Activated naive CD8-positive, alpha-beta T cell treated with anti-CD3 and anti-CD28 coated beads, Interleukin-2, amount 50 U/mL, for 24 hours (primary cell): ENCODE measurements at places on chromosomes 6 and 20.

DNA sequence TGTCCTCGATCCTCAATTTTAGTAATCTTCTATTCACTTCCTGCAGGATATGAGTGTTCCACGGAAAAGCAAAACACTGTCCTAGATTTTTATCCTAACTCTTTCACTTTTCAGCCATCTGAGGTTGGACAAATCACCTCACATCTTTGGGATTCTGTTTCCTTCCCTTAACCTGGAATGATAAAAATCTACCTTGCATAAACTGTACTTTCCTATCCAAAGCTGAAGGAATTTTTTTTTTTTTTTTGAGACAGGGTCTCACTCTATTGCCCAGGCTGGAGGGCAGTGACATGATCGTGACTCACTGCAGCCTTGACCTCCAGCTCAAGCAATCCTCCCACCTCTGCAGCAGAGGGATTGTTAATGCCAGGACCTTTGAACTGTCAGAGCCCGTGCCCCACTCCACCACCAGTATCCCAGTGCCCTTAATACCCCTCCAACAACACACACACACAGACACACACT, 20.5 kb downstream of the CAPN11 start:
- no peak for DNase-seq

- DNase-seq, result no peak
Observed at GRCh38 chr6:36662827-36663256, 15.7 kb upstream of the CDKN1A start.

- DNase-seq, result no peak
Observed at GRCh38 chr20:53079828-53080686, 107.9 kb downstream of the TSHZ2 start.

GRCh38 chr6:145569140-145569539, 166.2 kb downstream of the EPM2A start:
- no peak for DNase-seq

- DNase-seq, result no peak
Observed at GRCh38 chr20:7490288-7490687, 450.0 kb downstream of the HAO1 start.

- DNase-seq, result no peak
Observed at GRCh38 chr6:52515219-52515960, 61.5 kb downstream of the TRAM2 start.

DNA sequence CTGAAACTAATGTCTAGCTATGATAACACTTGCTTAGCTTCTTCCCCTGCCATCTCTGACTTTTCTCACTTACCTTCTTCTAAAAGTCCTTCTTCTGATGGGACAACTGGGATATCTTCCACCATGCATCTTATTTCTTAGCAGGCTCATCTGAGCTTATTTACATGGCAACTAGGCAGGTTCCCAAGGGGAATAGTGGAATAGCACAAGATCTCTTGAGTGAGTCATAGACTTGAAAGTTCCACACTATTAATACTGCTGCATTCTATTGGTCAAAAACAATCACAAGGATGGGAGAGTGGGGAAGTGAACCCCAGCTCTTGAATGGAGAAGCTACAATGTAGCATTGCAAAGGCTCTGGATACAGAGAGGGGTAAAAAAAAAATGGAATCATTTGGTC, 142.1 kb downstream of the HAO1 start:
- no peak for DNase-seq

GRCh38 chr6:42316981-42317380, 99.3 kb upstream of the MRPS10 start:
- no peak for DNase-seq

DNA sequence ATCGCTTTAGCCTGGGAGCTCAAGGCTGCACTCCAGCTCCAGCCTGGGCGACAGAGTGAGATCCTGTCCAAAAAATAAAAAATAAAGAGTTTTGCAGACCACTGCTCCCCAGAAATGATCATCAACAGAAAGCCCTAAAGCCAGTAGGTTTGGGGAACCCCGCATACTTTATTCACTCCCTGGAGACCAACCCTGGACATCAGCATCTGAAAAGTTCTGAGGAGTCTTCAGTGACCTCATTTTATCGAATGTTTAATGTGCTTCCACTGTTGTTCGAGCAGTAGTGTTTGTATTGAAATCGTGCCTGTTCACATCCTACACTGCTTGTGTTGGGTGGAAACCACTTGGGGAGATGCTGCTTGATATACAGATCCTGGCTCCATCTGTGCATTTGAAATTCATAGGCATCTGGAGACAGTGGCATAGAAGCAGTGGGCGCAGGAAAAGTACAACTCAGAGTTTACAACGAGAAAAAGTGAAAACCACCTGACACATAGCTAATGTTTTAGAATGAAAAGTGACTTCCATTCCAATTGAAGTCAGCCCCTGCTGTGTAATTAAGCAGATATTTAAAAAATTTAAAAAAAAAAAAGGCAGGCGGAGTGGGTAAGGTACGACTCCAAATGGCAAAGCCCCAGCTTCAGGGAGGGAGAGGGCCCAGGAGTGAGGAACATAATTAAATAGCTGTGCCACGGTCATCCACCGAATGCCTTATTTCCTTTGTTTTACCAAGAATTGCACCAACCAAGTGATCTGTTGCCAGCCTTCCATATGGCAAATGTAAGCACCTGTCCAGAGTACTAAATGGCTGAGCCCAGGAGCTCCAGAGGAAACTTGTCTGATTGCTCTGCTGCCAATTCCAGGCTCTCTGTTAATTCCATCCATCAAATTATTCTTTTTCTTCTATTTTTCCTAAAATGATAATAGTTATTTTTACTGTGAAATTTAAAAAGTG, 100.4 kb upstream of the NAA20 start:
- DNase-seq, result no peak

DNA sequence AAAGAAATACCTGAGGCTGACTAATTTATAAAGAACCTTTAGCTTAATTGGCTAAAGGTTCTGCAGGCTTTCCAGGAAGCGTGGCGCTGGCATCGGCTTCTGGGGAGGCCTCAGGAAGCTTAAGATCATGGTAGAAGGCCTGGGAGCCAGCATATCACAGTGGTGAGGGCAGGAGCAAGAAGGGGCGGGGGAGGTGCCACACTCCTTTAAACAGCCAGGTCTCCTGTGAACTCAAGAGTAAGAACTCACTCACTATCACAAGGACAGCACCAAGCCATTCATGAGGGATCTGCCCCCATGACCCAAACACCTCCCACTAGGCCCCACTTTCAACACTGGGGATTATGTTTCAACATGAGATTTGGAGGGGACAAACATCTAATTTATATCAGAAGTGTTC, 34.4 kb upstream of the SLC4A11 start:
- no peak for DNase-seq

GRCh38 chr6:31686483-31686882, 5.6 kb upstream of the LY6G5C start:
- DNase-seq, result no peak

DNA sequence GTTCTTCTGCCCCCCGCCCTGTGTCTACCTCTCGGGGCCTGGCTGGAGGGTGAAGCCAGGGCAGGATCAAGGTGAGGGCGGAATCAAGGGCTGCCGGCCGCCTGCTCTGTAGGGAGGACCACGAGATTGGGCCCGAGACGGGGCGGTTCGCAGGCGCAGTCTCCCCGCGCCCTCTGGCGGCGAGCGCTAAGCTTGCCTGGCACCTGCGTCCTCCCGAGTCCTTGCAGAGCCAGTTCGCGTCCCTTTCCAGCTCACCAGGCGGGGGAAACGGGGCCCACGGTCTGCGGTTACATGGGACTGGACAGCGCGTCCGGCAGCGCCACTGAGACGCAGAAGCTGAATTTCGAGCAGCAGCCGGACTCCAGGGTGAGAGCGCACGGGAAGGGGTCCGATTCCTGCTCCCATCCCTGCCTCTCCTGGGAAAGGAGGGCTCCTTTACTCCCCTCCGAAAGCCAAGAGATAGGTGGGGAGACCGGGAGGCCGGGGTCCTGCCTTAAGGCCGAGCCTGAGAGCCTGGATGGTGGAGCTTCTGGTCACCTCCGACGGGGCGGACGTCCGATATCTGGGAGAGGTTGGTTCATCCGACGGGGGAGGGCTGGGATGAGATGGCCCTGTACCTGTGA, 3.6 kb upstream of the MATN4 start:
- peak; percentile 80 for DNase-seq

GRCh38 chr20:39124064-39124463, 161.9 kb downstream of the DHX35 start:
- no peak for DNase-seq

DNA sequence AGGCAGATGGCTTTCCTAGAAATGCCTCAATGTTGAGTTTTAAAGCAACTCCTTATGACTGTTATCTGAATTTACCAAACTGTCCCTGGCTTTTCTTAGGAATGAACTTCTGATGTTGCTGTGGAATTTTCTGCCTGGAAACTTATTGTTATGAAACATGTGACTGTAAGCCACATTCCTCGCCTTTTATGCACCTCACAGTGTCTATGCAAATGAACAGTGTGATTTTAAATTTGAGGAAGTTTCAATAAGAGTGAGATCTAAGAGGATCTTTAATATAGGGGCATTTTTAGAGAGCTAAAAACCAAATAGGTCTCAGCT, 2.4 kb upstream of the CCR6 start:
- no peak for DNase-seq

DNA sequence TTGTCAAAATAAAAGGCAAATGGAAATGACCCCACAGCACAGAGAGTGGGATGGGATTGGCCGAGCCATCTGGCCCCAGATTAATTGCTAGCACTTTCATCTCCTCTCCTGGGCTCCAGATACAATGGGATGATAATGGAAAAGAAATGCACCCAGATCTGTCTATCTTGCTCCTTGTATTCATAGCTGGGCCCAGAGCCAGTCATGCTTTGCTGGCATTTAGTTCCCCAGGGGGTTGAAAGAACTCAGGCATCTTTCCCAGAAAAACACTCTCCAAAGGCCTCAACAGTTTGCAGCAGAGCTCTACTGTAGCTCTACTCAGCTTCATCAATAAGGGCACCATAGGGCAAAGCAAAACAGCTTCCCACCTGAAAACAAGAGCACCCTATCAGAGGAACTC, 116.0 kb upstream of the FOXA2 start:
- DNase-seq, result no peak

- no peak for DNase-seq
Observed at GRCh38 chr20:59821201-59821600, 112.2 kb downstream of the SYCP2 start.

DNA sequence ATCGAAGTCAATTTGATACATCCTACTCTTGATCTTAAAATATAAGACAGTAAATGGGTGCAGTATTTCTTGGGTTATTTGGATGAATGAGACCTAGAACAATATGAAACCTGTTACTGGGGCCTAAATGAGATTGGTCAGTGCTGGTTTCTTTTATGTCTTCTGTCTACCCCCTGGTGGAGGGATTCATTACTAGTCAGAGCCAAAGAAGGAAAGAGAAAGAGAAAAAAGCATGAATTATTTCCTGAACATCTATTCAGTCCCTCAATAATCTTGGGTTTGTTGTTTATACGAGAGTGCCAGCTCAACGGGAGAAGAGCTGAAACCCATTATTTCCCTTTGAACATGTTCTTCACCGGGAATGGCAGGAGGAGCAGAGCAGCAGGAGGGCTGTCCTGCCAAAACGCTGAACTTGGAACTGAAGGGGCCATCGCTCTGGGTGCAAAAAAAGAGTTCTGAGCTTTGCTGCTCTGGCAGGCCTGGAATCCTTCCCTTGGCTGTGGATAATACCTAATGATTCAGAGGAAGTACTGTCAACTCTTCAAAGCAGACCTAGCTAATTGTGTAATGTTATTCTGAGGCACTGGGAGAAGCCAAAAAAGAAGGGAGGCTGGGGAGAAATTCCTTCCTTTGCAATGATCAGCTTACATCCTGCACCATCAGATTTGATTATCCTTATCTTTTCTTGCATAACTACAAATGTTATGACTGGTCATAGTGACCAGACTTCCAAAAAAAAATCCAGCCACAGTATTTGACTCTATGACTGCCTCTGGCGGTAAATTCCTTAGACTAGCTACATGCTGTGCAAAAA, 72.0 kb downstream of the BLOC1S5 start:
- DNase-seq, result no peak

GRCh38 chr20:51886891-51887608, 84.7 kb upstream of the SALL4 start:
- no peak for DNase-seq

DNA sequence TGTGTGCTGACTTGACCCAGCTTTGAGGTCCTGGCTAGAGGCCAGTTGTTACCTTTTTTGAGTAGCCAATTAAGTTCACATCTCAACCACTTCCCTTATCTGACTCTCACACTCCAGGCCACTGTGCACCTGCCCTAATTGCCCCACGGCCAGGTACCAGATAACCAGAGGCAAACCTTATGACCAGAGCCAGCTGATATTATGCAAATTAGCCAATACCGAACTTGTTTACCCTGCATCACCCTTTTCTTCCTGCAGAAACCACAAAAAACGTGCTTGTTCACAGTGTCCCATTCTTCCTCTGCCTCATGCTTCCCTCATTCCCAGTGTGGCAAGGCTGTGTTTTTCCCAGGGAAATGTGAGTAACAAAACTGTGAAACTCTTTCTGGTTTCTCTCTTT, 89.3 kb downstream of the HTR1B start:
- DNase-seq, result no peak

- no peak for DNase-seq
Observed at GRCh38 chr6:15947923-15948322, 181.0 kb upstream of the MYLIP start.

DNA sequence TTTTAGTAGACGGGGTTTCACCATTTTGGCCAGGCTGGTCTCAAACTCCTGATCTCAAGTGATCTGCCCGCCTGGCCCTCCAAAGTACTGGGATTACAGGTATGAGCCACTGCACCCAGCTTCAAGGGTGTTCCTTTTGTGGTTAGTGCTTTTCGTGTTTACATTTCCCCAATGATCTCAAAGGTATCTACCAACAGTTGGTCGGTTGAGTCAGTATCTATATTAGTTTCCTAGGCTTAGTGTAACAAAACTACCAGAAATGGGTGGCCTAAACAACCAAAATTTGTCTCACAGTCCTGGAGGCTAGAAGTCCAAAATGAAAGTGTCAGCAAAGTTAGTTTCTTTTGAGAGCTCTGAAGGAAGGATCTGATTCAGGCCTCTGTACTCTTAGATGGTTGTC, 30.1 kb downstream of the CASP8AP2 start:
- no peak for DNase-seq

GRCh38 chr20:35711588-35712209, 12.5 kb downstream of the ROMO1 start:
- no peak for DNase-seq

- DNase-seq, result no peak
Observed at GRCh38 chr6:56527934-56528333, 114.8 kb downstream of the DST start.

- no peak for DNase-seq
Observed at GRCh38 chr6:14190191-14190928, 72.8 kb downstream of the CD83 start.

DNA sequence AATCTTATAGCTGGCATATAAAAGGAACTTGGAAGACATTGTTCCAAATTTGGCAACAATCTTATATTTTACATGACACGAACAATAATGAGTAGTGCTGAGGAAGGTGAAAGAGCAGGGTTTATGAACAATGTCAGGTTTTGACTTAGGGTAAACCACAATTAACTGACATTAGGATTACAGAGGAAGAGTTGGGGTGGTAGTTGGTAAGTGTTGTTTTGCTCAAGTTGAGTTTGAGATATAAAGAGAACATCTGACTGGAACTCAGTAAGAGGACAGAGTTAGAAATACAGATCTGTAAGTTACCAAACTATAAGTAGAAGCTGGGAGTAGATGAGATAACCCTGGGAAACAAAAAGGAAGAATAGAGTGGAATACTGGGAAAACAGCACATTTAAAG, 15.1 kb downstream of the RTN4IP1 start:
- DNase-seq, result no peak

- DNase-seq, result no peak
Observed at GRCh38 chr20:7933346-7933745, 6.9 kb downstream of the HAO1 start.
